Body of pancreas (tissue), 4 donors: ENCODE measurements at places on chromosomes 2 and 18.

DNA sequence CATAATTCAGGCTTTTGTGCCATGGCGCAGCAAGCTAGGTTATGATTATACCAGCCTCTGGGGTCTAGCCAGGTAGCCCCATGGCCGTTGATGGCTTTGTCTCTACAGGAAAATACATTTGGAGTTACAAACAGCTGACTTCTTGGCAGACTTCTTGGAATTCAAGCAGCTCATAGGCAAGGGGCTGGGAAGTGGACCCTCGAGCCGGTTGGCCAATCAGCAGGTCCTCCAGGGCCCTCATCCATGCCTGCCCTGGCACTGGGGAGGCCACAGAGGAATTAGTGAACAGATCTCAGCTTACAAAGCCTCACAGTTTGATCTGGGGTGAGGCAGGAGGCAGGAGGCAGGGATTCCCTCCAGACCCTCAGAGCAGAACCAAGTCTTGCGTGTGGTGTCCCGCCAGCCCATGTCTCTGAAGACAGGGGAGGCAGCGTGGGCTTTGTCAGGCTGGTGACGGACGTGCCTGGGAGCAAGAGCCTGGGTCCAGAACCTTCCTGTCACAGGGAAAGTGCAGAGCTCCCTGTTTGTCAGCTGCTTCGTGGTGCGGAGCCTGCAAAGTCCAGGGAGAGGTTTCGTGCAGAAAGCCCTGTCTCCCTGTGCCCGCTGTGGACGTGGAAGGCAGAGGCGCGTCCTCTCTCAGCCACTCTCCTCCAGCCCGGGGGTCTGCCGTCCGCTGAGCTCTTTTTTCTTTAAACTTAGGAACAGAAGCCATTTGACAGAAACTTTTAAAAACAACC is 131.7 kb downstream of the KLHL29 start:
- DNase-seq, result no peak

- no peak for DNase-seq
Measured at GRCh38 chr2:58731488-58731869, 490.4 kb upstream of the FANCL start.

GRCh38 chr18:22827216-22827615 is 105.9 kb upstream of the RBBP8 start:
- no peak for DNase-seq

GRCh38 chr2:6909431-6910385 is 7.5 kb upstream of the RNF144A start:
- DNase-seq, result no peak

DNA sequence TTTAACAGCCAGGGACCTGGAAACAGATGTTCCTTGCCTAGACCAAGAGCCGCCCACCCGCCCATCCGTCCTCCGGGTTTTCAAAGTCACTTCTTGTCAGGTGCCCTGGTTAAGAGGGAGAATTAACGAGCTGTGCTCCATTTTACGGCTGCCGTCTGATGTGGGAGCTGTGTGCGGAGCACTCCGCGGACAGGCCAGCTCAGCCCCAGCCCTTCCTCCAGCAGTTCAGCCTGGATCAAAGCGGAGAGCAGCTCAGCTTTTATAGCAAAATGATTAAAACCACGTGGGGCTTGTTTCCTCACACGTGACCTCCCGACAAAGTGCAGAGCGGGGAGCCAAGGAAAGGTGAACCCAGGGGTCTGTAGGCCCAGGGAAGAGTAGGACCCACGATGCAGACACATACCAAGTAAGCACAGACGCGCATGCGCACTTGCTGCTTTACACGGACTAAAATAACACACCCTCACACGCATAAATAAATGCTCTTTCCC is 46.1 kb upstream of the PKDCC start:
- DNase-seq, result no peak

DNA sequence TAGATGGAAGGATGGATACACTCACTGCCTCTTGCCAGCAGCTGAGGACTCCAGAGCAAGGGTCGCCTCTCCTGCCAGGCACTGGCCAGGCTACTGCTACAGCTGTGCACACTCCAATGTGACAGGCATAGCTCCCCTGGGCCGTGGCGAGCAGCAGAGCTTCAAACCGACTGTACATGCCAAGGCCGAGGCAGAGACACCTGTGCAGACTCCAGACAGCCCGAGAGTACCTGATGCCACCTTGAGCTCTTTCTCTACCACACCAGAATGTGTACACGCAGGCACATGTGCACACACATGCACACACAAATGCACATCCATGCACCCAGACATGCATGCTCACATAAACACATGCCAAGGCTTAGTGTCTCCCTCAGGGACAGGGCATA is 508.3 kb upstream of the MYT1L start:
- DNase-seq, result no peak

GRCh38 chr18:24039671-24040070 is 25.1 kb downstream of the TTC39C start:
- no peak for DNase-seq
